ENCODE measurements at places on chromosomes 5 and 9.

DNA sequence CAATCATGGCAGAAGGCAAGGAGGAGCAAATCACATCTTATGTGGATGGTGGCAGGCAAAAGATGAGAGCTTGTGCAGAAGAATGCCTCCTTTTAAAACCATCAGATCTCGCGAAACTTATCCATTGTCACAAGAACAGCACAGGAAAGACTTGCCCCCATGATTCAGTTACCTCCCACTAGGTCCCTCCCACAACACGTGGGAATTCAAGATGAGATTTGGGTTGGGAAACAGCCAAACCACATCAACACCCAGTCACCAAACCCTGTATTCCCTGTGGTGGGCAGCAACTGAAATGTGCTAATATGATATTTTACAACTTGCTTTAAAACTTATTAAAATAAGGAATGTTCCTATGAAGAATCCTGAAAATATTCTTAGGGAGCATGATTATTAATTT is 54.2 kb downstream of the RASGRF2 start:
- DNase-seq, result no peak

GRCh38 chr5:12636209-12636608 is 732.0 kb upstream of the CTNND2 start:
- DNase-seq, result no peak

DNA sequence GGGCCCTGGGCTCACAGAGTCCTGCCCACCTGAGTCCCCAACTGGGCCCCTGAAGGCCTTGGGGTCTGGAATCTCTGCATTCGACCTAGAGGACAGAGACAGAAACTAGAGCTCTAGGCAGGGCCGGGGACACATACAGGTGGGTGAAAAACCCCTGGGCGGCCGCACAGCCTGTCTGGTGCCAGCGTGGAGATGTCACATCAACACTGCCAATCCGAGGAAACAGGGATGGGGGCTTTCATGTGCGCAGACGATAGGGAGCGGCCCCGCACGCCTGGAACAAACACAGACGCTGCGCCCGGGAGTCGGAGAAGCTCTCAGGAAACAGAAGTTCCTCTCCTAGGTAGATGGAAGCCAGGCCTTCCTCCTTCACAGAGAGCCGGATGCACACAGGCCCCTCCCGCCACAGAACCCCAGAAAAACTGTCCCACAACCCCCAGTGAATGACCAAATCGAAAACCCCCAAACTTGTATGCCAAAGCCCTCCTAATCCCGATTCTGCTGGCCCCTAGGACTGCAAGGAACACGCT is 1.8 kb downstream of the GRM6 start:
- no peak for DNase-seq

DNA sequence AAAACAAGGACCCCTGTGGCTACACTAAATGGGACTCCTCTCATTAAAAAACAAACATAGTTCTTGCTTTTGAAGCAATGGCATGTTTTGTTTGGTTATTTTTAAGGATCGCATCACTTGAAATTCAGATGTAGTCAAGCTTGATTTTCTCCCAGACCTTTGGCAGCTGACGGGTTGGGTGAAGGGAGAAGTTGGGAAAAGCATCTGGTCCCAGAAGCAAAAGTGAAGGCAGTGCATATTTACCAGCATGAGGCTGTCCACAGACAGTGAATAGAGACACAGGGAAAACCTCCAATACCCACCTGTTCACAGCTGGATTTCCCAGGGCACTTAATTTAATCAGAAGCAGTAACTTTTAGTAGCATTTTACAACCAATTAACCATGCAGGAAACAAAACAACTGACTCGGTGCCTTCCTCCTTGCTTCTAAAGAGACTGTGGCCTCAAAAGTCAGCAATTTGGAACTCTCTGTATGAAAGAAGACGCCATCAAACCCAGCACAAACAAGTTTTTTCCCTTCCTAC is 245.4 kb downstream of the EBF1 start:
- DNase-seq, result no peak

GRCh38 chr5:79973511-79973910 is 17.6 kb downstream of the MTX3 start:
- DNase-seq, result no peak

DNA sequence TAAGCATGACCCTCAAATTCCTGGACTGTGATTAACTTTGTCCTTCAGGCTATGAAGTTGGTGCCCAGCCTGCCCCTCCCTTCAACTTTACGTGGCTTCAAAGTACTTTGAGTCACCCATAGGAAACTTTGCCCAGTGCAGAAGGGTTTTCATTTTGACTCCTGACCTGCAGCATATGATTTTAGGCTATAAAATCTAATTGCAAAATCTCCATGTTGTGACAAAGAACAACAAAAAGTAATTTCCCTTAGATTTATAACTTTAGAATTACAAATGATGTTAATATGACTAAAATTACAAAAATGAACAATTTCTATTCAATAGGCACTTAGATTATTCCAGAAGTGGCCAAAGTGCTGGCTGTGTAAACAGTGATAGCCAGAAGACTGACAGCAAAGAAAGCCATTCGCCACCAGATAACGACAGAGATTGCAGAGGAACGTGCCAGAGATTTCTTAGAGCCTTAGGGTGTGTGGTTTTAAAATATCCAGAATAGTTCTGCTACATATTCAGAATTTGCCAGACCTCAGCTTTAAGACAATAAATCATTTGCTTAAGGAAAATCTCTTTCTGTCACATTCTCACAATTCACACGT is 197.4 kb downstream of the SEMA5A start:
- DNase-seq, result peak; percentile 80

GRCh38 chr9:35856206-35856605 is 14.0 kb downstream of the OR13J1 start:
- no peak for DNase-seq

DNA sequence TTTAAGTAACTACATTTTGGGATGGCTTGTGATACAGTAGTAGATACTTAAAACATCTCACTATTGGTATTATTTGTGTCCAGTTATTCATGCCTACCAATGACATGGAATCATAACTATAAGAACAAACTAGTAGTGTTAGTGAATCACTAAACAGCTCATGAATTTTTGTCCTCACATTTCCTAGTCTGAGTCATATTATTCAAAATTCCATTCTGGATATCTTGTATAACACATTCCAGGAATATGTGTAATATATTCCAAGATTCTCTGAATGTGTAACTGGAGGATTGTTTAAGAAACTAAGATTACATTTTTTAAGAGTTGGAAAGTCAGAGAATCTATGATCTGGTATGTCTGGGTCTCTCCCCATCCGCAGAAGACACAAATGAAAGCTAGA is 565.3 kb upstream of the ZNF608 start:
- peak; percentile 85 for DNase-seq

DNA sequence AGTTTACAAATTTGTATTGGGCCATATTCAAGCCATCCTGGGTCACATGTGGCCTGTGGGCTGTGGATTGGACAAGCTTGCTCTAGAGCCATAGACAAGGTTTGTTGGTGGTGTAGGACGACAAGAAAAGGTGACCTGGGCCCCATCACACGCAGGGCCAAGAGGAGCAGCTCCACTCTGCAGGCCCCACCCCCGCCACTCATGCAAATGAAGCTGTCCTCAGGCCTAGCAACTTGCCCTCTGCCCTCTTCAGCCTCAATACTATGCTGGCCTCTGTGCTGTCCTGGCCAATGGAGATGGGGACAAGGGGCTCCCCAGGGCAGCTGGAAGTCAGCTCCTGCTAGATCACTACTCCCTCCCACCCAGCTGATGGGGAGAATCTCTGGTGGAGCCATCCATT is 55.2 kb upstream of the TMEM252 start:
- DNase-seq, result no peak

DNA sequence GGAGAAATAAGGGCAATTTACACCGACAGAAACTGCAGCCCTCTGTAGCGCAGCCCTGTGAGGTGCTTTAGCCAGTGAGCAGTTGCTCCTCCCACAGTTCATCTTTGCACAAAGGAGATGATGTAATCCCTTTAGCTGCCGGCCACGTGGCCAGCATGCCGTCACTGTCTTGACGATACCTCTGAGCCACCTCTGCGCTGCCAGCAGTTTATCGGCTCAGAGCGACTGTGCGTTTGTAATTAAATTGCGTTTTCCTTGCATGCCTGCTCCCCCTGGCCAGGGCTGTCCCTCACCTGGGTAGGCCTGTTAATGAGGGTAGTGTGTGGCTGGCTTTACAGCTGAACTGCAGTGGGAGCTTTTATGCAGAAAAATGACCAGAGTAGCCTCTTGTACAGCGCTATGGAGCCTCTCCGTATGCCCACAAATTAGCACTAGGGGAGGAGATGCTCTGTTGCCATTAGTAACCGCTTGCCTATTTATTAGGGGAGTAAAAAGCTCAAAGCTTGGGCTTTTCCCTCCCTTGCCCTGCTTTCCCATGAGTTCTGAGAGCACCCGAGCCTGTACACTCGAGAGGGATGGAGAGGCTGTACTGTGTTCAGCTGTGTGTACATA is 107.0 kb downstream of the TRIO start:
- DNase-seq, result peak; percentile 59

DNA sequence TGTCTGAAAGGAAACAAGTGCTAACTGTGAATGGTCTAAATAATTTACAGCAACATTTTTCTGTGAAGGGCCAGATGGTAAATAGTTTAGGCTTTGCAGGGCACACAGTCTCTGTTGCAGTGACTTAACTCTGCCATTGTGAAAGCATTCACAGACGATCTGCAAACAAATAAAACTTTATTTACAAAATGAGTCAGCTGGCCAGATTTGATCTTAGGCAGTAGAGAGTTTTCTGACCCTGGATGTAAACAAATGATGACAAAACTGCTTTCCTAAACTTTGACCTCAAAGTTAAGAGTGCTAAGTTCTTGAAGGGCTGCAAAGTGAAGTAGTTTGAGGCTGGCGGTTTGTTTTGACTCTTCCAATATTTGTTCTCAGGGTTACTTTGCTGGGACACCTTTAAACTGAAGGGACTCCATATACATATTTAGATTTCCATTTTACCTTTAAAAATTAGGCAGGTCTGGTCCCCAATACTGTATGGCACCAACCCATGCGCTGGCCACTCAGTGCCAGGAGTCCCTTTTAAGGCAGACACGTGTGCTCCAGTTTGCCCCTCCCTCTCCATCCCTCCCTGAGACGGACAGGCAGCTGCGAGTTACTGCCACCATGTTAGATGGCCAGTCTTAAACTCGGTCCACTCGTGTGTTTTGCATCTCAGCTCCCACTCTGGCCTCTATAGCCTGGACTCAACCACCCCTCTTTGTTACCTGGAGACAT is 4.0 kb upstream of the ADAMTS16 start:
- DNase-seq, result no peak

DNA sequence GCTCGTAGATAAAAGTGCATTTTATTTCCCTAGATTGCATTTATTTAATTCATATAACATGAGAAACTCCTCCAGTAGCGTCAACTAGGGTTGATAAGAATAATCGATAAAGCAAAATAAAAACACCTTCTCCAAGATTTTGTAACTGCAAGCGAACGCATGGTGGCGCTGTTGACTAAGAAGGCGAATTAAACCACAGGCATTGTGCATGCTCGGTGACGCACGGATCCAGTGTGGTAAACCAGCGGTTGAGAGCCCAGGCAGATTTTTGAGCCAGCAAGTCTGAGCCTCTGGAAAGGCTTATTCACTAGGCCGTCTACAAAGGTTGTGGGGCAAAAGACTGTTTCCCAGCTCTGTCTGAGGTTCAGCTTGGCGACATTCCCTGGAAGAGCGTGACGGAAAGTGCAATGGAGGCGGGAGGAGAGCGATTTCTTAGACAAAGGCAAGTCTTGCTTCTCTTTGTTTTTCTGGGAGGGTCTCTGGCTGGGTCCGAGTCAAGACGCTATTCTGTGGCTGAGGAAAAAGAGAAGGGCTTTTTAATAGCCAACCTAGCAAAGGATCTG is at the start of gene PCDHB3:
Gene PCDHB3, plus strand, starts transcription at position 231 of the 563 bp plus-strand sequence. Its CDS starts 177 bp downstream, at position 408.
- peak; percentile 60 for DNase-seq

GRCh38 chr9:129886226-129887174 is 51.2 kb downstream of the USP20 start:
- DNase-seq, result no peak

DNA sequence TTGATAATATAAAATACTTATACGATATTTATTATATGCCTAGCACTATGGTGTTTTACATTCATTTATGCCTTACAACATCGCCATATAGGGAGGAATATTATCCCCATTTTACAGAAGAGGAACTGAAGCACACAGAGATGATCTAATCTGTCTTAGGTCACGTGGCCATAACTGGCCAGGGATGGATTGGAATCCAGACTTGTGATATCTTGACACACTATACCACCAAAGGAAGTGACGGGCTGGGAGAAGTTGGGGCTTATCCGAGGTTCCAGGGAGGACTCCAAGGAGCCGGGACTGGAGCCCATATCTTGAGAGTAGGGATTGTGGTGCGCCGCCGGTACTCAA is 129.8 kb downstream of the TMEM174 start:
- DNase-seq, result no peak

GRCh38 chr5:40570408-40571129 is 109.1 kb upstream of the PTGER4 start:
- peak; percentile 48 for DNase-seq

GRCh38 chr5:83632874-83633273 is 87.8 kb downstream of the HAPLN1 start:
- DNase-seq, result peak; percentile 10

DNA sequence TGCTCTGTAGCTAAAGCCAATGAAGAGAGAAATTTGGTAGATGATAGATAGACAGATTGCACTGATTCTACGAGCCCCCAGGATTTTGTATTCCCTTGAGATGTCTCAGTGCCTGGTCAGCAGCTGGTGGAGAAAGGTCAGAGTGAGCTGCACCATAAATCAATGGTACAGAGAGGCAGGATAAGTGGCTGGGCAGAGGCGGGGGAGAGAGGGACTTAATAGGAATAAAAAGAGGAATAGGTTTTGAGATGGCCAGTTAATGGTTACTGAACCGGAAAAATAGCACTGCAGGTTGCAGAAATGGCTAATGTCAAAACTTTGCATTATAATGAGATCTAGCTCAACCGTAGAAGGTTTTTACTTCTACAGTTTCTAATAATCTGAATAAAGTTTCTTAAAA is 47.9 kb upstream of the SLC12A2 start:
- DNase-seq, result no peak

DNA sequence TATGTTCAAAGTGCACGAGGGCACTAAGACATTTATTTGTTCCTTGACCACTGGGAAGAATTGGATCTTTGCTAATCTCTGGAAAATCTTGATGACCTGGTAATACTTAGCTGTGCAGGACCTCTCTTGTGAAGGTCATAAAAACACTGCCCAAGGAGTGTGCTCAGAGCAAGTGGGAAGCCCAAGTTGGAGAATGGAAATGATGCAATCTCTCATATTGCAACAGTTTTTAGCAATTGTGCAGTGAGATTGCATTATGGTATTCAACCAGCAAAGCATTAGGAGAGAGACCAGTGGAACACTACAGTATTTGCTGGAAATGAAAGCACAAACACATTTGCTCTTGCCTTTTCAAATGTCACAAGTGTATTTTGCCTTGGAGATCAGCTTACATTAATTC is 34.5 kb downstream of the TXNDC8 start:
- DNase-seq, result peak; percentile 4

All from AG08395 (cell line).